GM23248 (cell line): ENCODE measurements at places on chromosomes 2 and 18. TPM values are rescaled to one million over a fixed set of nuclear protein-coding genes. Genes with fewer than 3 reads are reported as not detected.

SKA1 gene
- 5.6 and 8.8 TPM in 2 replicates for total RNA-seq

DPP4 gene
- 33.5 and 39.9 TPM in 2 replicates for total RNA-seq

GAL3ST2 gene
- total RNA-seq: not detected in 2 replicates

ZAP70 gene
- not detected in 2 replicates for total RNA-seq

C2orf78 gene
- total RNA-seq: not detected in 2 replicates

EPB41L3 gene
- 19.2 and 22.2 TPM in 2 replicates for total RNA-seq

RNMT gene
- 15.2 and 18.5 TPM in 2 replicates for total RNA-seq

DNA sequence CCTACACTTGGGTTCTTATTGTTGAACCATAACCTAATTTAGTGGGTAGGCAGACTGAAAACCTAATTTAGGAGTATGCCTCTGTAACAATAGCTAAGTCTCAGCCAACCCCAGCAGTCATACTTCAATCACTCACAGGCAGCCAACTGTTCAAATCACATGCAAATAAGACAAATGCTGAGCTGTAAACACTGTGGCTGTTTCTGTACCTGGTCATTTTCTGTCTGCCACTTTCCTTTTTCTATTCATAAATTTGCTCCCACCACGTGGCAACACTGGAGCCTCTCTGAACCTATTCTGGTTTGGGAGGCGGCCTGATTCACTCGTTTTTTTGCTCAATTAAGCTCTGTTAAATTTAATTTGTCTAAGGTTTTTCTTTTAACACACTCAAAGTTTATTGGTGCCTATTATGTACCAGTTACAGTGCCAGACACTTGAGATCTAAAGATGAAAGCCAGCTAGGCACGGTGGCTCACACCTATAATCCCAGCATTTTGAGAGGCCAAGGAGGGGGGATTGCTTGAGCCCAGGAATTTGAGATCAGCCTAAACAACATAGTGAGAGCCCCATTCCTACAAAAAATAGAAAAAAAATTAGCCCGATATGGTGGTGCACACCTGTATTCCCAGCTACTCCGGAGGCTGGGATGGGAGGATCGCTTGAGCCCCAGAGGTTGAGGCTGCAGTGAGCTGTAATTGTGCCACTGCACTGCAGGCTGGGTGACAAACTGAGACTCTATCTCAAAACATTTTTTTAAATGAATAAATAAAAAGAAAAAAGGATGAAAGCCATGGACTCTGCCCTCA is 41.1 kb downstream of the THNSL2 start:
- no peak for DNase-seq

DNA sequence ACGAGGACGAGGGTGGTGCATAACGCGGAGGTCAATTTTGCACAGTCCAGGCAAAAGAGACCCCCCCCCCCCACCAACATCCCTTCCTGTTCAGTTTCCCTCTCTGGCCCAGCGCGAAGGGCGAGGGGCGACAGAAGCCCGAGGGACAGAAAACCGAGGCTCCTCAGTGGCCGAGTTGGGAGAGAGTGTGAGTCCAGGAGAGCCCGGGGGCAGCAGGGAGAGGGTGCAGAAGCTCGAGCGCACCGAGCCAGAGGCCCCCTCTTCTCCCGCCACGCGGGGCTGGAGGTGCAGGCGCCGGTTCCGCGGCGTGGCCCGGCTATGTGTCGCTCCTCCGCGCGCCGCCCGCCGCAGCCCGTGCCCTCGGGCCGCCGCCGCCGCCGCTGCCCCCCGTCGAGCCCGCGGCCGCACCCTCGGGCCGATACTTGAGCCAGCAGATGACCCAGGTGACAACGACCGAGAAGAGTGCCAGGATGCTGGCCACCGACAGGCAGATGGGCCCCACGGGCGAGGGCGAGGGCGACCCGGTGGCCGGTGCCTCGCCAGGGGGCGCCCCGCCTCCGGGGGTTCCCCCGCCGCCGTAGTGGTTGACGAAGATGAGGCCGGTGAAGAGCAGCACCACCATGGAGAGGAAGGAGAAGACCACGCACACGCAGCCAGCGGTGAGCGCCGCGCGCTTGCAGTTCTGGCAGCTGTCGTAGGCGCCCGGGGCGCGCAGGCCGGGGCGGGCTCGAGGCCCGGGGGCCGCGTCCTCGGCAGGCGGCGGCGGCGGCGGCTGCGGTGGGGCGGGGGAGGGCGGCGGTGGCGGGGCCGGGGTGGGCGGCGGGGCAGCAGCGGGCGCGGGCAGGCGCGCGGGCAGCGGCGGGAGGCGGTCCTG is 20.2 kb upstream of the PAX3 start:
- peak; percentile 41 for DNase-seq

DNA sequence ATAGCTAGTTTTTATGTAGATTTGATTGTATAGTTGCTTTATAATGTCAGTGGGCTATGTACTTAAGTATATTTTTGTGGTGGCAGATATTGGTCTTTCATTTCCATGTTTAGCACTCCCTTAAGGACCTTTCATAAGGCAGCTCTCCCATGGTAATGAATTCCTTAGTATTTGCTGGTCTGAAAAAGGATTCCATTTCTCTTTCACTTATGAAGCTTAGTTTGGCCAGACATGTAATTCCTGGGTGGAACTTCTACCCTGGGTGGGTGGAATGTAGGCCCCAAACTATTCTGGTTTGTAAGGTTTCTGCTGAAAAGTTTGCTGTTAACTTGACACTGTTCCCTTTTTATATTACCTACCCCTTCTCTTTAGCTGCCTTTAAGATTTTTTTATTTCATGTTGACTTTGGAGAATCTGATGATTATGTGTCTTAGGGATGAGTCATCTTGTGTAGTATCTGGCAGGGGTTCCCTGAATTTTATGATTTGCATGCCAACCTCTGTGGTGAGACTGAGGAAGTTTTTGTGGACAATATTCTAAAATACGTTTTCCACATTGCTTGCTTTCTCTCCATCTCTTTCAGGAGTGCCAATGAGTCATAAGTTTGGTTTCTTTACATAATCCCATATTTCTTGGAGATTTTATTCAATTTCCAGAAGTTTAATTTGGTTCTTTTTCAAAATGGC is 65.4 kb upstream of the VRK2 start:
- DNase-seq: peak; percentile 84

DNA sequence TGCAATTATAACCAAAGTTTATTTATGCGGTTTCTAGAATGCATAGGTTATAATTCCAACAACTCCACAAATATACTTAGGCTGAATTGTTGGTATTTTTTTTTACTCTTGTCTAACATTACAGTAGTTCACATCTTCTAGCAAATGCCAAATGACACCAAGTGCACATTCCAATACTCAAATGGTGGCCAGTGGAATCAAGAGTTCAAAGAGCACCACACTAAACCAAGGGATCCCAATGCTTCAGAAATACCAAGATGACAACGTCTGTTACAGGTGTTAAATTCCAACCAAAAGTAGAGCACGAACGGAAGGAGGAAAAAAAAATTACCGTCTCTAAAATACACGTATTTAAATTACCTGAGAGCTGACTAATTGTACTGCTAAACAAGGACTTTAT is 136.2 kb downstream of the TMEM247 start:
- DNase-seq: peak; percentile 5

DNA sequence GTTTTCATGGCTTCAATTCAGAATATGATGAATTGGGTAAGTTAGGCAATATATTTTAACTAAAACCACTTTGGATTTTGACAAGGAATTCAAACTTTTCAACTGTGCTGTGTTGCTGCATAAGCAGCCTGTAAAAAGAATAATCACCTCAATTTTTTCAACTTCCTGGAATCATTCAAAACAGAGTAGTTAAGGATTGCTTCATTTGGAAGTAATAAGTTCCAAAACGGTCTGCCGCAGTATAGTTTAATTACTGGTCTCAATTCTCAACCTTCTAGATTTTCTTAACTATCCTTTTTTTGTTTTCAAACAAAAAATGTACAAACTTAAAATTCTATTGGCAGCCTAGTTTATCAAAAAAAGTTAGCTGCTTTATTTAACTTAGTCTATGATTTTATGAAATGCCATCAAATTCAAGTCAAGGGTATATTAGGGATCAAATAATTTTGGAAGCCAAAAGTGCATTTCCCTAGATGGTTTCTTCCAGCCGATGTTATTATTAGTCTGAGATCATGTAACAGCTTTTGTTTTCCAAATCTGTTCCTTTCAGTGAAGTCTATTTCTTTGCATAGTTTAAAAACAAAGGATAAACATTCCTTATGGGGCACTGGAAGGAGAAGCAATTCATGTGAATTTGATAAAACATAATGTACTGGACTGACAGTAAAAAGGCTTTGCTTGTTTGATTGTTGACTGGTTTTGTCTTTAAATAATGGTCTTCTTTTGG is 76.1 kb upstream of the ETAA1 start:
- no peak for DNase-seq

DNA sequence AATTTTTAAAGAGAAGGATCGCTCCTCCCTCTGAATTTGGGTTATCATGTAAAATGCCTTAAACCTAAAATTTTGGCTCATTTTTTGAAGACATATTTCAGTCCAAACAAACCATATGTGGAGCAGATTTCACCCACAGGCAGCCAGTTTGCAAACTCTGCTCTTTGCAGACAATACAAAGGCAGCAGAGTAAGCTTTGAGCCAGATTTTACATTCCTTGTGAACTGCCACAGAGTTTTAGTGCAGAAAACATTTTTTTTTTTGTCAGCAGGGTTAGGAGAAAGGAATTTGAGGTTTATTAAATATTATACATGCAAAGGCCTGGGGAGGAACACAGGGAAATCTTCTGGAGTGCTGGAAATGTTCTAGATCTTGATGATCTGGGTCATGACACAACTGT is 171.9 kb upstream of the FN1 start:
- DNase-seq: peak; percentile 58

GRCh38 chr2:84187258-84187657 is 271.8 kb downstream of the SUCLG1 start:
- DNase-seq: no peak

DNA sequence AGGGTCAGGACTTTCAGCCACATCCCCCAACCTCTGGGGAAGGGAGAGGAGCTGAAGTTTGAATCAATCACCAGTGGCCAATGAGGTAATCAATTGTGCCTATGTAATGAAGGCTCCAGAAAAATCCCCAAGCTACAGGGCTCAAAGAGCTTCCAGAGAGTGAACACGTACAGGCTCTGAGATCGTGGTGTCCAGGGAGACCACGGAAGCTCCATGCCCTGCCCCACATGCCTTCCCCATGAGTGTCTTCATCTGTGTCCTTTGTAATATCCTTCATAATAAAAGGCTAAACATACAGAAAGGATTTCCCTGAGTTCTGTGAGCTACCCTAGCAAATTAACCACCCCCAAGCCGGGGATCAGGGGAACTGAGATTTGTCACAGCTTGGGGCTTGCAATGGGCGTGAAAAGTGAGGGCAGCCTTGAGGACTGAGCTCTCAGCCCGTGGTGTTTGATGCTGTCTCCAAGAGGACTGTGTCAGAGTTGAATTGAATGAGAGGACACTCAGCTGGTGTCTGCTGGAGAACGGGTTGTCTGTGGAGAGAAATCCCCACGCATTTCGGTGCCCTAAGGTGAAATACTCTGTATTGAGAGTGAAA is 25.5 kb upstream of the TUBB6 start:
- DNase-seq: peak; percentile 93

GRCh38 chr2:9052821-9053533 is 49.5 kb upstream of the MBOAT2 start:
- DNase-seq: no peak

DNA sequence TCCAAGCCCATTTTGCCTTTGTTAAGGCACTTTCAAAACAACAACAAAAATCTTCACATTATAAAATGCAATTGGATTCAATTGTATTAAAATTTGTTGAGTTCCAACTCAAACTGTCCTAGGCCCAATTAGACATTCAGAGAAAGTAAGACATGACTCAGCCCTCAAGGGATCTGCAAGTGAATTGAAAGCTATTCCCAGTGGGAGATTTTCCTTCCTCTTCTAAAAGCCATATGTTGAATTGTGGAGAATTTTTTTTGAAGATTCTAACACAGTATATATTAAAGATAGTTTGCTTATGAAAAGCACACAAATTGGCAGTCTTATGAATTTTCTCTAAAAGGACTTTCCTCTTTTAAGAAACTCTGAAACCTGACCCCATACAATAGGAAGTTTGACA is 268.0 kb upstream of the PARD3B start:
- DNase-seq: no peak

- DNase-seq: no peak
Measured at GRCh38 chr2:238097201-238097987, 2.7 kb upstream of the ESPNL start.

DNA sequence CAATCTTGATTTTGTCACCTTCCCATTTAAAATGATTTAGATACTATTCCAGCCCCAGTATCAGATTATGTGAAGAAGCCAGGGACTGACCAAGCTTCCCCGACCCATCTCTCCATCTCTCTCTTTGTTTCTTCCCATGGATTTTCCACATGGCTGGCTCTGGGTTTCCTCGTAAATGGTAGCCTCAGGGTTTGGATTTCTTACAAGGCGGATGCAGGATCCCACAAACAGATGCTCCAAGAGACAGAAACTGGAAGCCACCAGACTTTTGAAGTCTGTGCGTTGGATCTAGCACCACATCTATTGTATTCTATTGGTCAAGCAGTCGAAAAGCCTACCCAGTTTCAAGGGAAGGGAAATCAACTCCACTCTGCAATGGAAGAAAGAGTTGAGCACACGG is 46.0 kb upstream of the SPHKAP start:
- DNase-seq: no peak

DNA sequence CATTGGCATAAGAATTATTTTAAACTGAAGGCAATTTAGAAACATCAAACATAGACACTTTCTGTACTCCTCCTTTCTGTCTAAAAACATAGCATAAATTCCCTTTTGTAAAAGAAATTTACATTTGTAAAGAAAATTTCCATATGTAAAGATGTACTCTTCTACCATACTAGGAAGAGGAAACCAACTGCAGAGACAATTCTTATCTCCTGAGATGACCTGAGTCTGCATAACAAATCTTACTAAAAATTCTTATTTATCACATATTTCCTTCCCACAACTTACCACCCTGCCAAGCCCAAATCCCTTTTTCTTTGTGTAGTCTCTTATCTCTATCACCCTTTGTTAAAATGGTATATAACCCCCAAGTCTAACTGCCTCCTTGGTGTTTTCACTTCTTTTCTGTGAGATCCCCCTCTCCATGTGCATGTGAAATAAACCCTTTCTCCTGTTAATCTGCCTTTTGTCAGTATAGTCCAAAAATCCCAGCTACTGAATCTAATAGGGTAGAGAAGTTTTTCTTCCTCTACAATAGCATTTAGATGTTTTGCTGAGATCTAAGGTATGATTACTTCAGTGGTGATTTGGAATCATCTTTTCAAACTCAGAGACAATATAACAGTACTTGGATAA is 81.0 kb downstream of the CHN1 start:
- no peak for DNase-seq

DNA sequence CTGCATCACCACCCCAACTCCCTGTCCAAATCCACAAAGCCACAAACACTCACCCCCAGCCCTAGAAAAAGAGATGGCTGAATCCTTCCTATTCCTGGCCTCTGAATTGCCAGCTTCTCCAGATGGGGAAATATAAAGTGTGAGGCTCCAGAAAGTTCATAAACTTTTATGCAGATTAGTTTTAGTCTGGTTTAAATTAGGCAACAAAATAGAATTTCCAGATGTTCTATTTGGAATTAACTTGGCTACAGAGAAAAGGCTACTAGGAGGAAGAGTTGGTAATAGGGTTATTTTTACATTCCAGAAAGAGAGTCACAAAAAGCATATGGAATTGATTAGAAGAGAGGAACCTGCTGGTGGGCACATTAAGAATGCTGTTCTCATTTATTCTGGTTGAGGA is 56.0 kb downstream of the EN1 start:
- peak; percentile 33 for DNase-seq

GRCh38 chr2:210477496-210477895 is 937 bp upstream of the LANCL1 start:
- DNase-seq: peak; percentile 65
